CD4-positive, alpha-beta T cell (primary cell): ENCODE measurements at places on chromosomes 1 and 21.

GRCh38 chr1:221440658-221441057 lies 301.2 kb downstream of the DUSP10 start:
- peak; percentile 48 for DNase-seq

DNA sequence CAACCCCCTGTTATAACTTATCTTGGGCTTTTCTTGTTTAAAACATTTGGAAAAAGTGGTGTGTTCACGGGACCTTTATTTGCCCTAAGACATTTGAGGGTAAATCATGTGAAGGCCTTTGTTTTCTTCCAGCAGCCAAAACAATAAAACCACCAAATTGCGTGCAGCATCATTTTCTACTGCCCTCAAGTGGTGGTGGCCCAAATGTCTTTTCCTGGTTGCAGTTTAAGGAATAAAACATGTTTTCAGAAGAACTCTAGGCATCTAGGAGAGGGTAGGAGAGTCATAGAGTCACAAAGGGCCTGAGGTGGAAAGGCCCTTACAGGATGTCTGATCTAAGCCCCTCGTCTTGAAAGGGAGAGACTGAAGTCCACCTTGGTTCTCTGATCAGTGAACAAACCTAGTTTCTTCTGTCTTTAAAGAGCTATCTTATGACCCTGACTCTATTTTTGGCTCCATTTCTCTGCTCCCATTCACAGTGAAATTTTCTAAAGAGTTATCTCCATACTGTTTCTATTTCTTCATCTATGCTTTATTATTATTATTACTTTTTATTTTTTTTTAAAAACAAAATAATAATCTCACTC lies 16.0 kb upstream of the EPS15 start:
- DNase-seq: peak; percentile 26

DNA sequence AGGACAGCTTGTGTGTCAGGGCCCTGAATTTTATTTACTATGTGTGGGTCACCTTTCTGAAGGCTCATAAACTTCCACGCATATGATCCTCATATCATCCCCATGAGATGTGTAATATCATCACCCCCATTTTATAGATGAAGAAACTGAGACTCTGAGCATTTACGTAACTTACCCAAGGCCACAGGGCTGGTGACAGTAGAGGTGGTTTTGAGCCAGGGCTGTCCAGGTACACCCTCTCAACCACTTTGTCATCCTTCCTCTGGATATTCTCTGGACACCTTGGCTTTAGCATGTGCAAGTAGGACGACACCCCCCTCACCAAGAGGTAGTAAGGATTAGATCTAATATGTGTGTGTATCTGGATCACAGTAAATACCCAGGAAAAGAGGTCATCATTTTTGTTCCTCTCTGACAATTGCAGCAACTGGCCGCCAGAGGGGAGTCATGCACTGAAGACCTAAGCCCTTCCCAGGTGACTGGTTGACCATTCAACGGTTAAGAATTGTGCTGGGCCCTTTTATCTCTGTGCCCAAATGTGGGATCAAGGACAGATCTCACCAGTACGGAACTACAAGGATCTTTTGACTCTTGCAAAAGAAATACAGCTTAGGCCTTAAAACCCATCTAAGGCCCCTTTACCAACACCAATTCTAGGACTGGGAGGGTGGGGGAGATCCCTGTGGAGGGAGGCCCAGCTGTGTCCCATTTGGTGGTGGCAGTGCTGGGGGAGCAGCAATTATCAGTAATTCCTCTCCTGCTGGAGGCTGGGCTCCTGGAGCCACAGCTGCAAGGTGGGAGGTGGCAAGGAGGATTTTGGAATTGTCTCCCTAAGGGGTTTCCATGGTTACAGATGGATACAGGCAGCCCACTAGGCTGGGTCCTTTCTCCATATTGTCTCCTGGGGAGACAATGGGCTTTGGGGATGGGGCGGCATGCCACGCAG lies 13.7 kb upstream of the E2F2 start:
- DNase-seq: peak; percentile 62

GRCh38 chr21:33398361-33398760 lies 4.9 kb upstream of the IFNGR2 start:
- DNase-seq: no peak

GRCh38 chr1:186165303-186165702 lies 209.8 kb downstream of the TPR start:
- no peak for DNase-seq

GRCh38 chr1:236699366-236699765 lies 13.1 kb downstream of the ACTN2 start:
- no peak for DNase-seq

GRCh38 chr1:21668951-21669257 lies 253 bp downstream of the RAP1GAP start:
- DNase-seq: no peak

DNA sequence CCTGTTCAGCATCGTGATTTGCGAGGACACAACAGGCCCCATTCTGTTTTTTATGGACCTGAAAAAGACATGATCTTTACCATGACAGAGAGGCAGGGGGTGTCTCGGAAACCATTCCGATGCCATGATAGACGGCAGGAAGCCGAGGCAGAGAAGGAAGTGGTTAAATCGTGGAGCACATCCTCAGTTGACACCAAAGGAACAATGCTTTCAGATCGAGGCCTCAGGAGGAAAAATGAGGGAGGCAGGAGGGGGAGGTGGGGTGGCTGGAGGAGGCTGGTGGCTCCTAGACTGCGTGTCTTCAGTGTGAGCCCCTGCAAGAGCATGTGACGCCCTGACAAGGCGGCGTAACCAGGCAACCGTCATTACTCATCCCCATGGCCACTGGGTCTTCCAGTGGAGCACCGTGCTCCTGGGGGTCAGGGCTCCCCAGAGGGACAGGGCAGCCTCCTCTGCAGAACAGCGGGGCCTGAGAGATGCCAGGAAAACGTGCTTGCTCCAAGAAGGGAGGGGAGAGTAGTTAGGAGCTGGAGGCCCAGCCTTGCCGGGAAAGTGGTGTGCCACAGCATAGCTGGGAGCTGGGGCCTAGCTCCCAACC lies 172.8 kb upstream of the TMEM51 start:
- no peak for DNase-seq

DNA sequence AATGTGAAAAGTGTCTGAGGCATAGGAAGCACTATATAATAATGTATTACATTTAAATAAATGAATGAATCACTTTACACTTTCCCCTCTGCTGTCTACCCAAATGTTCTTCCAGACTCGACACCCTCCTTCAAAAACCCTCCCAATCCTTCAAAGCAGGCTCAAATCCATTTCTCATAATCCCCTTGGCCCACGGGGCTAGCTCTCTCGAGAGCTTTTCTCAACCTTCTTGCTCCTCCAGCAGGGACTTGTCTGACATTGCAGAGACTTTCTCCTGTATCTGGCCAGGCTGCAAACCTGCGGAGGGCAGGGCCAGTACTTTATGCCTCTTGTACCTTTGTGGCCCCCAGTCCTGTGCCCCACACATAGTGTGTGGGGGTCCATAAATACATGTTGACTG lies 14.1 kb upstream of the CNTN2 start:
- no peak for DNase-seq

GRCh38 chr1:100459358-100460114 lies 78.4 kb upstream of the GPR88 start:
- peak; percentile 64 for DNase-seq

DNA sequence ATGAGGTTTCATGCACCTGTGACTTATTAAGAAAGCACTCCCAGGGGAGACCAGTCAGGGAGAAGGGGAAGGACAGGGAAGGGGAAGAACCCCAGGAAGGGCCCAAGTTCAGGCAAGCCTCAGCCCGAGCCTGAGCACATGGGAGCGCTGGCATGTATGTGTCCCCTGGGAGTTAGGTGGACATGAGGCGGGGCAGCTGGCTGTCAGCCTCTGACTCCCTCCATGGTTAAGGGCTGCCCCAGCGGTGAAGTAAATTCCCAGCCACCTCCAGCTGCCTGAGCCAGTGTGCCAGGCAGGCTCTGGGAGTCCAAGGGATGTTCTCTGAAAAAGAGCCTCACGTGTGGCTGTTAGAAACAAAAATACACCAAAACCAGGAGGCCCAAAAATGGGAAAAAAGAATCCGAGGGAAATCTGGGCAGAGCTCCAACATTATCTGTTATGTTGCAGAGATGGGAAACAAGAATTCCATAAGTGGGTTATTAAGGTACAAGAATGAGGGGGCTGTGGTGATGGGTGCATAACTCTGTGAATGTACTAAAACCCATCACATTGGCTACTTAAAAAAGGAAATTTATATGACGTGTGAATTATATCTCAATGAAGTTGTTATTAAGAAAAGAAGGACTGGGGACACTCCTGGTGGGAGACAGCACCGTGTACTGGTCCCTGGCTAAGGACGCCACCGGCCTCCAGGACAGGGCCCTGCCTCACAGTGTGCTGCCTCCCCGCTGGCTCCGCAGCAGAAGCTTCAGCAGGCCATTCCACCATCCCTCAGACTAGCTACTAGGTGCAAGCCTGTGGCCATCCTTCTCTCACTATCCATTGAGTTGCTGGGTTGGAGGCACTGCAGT lies 18.7 kb downstream of the DMRTB1 start:
- DNase-seq: no peak

- no peak for DNase-seq
Observed at GRCh38 chr1:7967196-7967595, 5.7 kb downstream of the PARK7 start.

DNA sequence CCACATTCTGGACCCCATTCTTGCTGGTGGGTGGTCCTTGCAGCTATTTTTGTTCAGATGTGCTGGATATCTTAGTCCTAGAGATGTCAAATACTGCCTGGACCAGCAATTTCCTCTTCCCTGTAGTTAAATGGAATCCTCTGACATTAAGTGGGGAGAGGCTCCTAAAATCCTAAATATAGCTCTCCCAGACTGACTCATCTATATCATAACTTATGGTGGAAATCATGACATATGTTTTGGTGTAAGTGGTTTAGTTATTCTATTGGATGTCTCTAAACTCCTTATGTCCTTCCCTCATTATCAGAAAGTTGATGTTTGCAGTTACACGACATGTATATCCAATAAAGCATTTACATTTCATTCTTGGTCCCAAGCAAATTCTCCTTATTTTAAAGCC lies 73.1 kb downstream of the KCNJ6 start:
- DNase-seq: no peak

- no peak for DNase-seq
Observed at GRCh38 chr1:229019663-229020271, 251.1 kb upstream of the RAB4A start.

- DNase-seq: no peak
Observed at GRCh38 chr1:222084996-222085395, 343.1 kb upstream of the DUSP10 start.

GRCh38 chr1:200233393-200233792 lies 176.4 kb downstream of the ZNF281 start:
- DNase-seq: no peak

DNA sequence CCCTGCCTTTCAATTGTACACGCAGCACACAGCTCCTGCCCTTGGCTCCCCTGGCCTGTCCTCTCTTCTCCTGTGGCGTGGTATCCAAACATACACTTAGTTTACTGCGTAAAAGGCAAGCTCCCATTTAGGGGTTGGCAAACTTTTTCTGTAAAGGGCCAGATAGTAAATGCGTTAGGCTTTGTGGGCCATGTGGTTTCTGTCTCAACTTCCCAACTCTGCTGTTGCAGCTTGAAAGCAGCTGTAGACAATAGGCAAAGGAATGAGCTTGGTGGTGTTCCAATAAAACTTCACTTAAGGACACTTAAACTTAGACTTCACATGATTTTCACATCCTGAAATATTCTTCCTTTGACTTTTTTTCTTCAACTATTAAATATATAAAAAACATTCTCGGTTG lies 63.3 kb downstream of the RHOU start:
- no peak for DNase-seq

GRCh38 chr1:156706657-156707416 lies 1.5 kb upstream of the CRABP2 start:
- no peak for DNase-seq

DNA sequence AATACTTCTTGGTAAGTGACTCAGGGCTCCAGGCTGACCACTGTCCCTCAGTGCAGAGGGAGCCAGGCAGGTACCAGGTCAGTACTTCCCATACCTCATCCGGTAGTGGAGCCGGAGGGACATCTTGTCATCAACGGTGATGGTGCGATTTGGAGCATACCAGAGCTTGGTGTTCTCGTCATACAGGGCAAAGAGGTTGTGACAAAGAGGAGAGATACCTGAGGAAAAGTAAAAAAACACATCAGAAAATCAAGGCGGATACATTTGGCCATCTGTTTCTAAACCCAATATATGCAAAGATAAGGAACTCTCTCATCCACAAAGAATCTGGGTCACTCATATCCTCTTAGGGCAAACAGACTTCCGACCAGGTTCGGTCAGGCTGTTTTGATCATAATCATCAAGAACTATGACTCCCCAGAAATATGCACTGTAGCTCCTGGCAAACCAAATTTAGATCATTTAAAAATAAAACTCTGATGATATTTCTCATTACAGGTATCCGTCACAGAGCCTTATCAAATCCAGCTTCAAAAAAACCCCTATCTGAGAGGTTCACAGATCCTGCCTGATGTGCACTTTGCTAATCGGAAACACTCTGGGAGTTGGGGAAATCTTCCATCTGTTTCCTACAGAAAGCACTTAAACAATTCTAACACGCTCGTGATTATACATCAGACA lies 87.3 kb downstream of the JAK1 start:
- no peak for DNase-seq

DNA sequence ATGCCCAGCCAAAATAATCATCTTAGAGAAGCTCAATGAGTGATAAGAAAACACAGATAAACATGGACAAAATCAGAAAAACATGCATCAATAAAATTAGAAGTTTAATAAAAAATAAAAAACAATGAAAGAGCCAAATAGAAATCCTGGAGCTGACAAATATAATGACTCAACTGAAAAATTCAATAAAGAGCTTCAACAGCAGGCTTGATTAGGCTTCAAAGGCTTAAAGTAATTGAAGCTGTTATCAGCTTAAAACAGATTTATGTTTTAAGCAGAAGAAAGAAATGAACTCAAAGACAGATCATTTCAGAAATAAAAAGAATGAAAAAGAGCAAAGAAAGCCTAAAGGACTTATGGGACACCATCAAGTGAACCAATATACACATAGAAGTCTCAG lies 28.3 kb downstream of the RGSL1 start:
- no peak for DNase-seq

DNA sequence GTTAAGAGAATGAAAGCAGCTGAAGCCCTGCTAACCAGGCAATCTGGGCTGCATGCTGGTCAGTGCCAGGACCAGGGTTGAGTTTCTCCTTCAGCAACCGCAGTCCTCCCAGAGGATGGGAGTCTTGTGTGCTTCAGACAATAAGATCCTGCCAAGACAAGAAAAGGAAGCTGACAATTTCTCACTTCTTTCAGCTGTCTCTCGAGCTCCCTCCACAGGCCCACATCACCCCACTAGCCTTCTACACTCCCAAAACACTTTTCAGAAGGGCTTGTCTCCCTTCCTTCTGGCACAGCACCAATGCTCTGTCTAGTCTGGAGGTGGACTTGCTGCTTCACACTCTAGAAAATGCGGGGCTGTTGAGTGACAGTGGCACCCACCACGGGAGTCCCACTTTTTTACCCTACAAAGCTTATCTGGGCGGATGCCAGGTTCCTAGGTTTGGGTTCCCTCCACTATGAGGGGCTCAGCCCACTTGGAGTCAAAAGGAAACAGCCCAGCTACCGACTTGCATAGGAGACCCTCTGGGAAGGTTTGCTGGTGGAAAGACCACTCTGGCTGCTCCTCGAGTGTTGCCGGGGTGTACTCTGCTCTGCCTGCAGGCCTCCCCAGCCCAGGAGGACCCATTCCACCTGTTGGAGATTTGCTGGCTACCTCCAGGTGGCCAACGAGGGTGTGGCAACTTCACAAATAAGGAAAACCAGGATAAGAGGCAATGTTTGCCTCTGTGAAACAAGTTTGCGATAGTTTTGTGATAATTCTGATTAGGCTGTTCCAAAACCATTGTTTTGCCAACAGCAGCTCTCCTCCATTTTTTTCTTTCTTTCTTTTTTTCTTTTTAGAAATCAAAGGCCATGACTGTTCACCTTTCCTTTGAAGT lies 68.9 kb downstream of the TENT5C start:
- DNase-seq: peak; percentile 57
